T-helper 2 cell treated with Interferon-gamma antibody and Interleukin-4, amounts not matched to agents 5 μg/mL and 100 μg/mL, for 36 hours (primary cell): ENCODE measurements at places on chromosomes 3 and 15.

DNA sequence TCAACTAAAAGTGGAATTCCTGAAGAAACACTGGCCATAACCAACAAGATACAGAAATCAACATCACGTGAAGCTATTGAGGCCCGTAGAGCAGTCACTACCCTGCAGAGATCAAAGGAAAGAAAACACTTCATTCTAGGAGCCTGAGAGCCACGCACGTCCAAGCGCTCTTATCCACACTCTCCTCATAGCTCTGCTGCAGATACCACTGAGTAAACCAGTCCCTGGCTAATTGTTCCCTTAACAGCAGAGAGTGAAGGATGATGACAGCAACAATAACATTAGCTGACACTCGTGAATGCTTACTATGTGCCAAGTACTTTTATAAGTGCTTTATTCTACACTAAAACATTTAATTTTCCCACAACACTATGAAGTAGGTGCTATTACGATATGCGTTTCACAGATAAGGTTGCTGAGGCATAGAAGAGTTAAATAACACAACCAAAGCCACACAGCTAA lies 271.0 kb upstream of the GADL1 start:
- DNase-seq = no peak

GRCh38 chr15:81376231-81376630 lies 2.2 kb upstream of the TMC3 start:
- no peak for DNase-seq

DNA sequence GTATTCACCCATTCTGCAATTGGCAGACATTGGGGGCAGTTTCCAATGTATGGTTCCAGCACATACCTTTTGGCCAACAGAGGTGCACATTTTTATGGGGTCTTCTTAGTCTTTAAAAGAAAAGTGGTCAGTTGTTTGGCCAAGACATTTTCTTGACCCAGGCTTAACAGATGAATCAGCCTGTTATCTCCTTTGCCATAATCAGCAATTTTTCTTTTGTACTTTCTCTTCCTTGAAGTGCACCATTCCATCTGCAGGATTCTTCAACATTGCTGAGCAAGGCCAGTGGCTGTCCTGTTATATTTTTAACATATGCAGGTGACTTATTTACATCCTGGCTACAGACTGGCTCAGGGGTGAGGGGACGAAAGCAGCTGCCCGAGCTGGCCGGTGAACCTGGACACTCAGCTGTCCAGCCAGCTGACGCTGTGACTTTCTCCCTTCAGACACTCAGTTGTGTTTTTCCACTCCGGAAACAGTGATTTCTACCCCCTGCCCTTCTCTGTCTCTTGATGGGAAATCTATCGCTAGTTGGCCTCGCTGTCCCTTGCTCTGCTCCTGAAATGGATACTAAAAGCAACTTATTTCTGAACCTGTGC lies 96.5 kb upstream of the TNFAIP8L3 start:
- no peak for DNase-seq

DNA sequence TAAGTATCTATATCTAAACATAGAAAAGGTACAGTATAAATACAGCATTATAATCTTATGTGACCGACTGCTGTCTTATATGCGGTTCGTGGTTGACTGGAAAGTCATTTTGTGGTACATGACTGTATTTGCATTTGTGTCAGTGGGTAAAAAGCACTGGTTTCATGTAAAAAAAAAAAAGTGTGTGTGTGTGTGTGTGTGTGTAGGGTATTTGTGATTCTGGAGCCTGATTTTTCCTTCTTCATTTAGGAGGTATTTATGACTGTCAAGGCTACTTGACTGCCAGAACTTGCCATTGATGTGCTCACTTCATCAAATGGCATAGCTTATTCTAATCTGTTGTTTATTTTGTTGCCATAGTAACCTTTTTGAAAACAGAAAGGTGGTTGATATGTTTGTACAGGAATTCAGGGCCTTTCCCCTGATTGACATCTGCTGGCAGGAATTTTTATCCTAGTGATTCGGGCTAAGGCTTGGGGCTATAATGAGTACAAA lies 63.2 kb downstream of the AKAP13 start:
- peak; percentile 52 for DNase-seq

DNA sequence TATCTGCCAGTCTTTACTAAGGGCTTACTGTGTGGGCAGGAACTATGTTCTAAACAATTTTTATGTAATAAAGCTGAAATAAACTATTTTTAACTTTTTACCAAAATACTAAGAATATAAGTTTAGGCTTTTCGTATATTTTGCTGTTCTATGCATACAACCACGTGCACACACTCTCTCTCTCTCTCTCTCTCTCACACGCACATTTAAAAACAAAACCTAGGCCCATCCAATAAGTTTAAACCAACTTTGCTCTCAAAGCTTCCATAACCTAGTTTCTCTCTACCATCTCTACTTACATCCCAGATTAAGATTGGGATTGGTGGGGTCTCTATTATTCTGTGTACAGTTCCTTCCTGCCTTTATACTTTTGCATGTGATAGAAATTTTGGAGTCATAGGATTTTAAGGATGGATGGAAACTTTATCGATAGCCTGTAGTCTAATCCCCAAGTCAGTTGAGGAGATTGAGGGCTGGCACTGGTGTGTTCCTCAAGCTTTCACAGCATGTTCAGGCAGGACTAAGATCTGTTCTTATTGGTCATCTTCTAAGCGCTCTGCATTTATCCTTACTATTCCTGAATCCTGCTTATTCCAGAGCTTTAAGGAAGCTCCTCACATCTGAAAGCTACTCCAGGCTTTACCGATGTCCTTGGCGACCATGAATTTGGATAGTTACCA lies 1.8 kb downstream of the GPR171 start:
- DNase-seq = no peak

GRCh38 chr3:123123716-123124616 lies 57.1 kb downstream of the PDIA5 start:
- no peak for DNase-seq

DNA sequence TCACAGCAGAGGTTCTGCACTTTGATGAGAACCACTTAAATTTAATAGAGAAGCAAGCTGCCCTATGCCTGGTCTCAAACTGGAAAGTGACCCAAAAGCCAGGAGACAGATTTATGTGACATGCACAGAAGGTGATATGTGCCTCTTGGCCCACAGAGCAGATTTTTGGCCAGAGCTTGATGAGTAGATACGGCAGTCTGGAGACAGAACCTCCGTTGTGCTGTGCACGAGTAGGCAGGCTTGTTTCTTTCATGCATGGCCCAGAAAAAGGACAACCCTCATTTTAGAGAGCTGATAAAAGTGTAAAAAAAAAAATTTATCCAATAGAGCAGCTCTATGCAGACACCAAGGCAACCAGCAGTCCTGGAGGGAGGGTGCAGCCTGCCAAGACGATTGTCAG lies 423.1 kb downstream of the CNTN6 start:
- no peak for DNase-seq

DNA sequence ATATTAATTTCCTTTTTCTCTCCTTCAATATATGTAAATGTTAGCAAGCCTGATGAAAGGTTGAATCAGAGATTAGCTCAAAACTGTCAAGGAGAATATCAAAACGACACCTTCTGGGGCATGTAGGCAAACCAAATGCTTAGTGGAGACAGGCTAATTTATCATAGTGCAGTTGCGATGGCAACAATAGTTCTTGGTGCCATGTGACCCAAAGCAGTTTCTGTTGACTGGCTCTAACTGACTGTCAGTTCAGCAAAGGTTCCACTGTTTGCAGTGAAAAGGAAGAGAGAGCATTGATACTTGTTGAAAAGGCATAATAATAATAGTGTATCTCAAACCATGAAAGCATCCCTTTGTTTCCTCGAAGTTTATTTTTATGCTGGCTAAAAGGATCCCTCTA lies 513.9 kb downstream of the NLGN1 start:
- no peak for DNase-seq

GRCh38 chr3:134317106-134317947 lies 56.9 kb downstream of the AMOTL2 start:
- no peak for DNase-seq

GRCh38 chr3:61250784-61251173 lies 473 bp downstream of the FHIT start:
- DNase-seq = peak; percentile 8

DNA sequence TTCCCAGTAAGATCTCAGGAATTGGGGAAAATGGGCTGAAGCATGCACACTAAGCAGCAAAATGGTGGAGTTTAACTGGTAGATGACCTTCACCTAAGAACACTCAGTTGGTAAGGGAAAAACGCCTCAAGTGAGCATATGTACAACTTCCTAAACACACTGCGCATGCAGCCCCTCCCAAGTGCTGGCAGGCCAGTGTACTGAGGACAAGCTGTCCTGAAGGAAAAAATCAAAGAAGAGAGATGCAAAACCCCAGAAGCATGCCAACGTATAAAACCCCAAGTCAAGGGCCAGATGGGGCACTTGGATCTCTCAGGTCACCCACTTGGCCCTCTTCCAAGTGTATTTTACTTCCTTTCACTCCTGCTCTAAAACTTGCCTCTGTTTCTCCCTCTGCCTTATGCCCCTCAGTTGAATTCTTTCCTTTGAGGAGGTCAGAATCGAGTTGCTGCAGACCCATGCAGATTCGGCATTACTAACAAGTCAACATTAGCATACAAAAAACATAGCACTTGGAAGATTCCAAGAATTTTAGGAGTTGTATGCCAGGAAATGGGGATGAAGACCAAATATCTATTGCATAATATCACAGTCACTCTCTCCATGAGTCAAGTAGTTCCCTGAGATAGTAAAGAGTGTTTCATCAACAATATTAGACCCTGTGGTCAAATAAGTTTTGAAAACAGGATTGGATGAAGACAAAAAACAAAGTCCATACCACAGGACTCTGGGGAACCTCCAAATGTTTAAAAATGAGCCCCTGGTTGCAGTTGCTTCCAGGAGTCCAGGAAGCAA lies 10.8 kb upstream of the FYCO1 start:
- DNase-seq = no peak

GRCh38 chr3:36257158-36257852 lies 123.0 kb upstream of the STAC start:
- no peak for DNase-seq

- DNase-seq = no peak
Observed at GRCh38 chr3:155491696-155492095, 198.2 kb upstream of the STRIT1 start.

GRCh38 chr3:35498506-35499210 lies 140.7 kb upstream of the ARPP21 start:
- no peak for DNase-seq

- no peak for DNase-seq
Observed at GRCh38 chr3:73491287-73491662, 133.5 kb downstream of the PDZRN3 start.

DNA sequence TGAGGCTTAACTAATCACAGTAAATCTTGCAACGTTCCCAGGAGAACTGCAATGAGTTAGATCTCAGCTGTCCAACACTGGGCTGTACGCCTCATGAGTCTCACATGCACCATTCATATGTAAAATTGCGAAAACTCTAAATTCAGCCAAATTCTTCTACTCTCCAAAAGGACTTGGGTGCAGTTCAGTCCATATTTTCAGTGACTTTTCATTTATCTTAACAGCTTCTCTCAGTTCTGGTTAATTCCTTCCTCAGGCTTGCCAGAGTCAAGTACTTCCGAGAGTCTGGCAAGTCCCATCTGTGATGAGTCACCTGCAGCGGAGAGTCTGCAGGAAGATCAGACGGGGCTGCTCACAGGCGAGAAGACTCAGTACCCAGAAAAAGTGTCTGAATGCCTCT lies 11.5 kb downstream of the CCDC80 start:
- no peak for DNase-seq

DNA sequence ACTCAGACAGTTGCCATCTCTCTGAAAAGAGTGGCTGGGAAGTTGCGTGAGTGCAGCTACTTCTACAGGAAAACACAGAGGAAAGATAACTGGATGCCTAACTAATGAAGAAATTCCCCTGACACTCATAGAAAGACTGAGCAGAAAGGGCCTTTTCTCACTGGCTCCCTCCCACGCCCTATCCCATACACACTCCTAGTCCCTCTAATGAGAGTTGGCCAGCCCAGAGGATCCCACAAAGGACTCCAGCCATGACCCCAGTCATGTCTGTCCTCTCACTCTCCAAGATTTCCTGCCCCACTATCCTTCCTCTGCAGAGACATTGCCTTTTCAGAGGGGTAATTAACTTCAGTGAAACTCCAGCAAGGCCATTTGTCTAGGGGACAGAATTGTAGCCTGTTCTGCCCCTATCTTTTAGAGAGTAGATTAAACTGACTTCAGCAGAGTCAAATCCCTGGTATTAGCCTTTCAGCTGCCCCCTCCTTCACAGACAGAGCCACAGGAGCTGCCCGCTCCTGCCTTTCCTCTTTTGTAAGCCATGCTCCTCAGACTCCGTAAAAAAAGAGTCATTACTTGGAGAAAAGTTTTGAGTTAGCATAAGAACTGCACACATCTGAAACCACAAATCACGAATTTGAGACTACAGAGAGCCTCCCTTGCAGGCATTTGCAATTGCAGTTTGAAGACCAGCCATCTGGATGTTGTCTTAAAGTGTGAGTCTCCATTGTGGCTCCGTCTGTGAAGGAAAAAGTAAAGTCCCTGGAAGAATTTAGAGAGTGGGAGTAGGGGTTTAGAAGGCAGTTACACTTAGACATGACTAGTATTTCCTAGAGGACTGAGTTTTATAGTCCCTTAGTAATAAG lies 129.1 kb upstream of the SEMA6D start:
- no peak for DNase-seq

DNA sequence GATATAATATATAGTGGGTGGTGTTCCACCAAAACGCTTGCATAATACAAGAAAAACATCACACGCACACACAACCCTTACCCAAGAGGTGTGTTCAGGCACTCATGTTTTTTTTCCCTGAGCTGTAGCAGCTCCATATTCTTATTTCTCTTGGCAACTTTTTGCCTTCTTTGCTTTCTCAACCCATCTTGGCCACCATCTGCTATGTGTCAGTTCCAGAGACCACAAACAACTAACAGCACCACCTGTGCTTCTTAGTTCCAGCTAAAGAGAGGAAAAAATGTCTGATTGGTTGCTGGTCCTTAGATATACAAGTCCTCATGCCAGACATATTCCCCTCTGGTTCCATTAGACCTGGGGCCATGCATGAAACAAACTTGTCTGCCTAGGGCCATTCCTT lies 11.9 kb downstream of the ACTC1 start:
- no peak for DNase-seq

DNA sequence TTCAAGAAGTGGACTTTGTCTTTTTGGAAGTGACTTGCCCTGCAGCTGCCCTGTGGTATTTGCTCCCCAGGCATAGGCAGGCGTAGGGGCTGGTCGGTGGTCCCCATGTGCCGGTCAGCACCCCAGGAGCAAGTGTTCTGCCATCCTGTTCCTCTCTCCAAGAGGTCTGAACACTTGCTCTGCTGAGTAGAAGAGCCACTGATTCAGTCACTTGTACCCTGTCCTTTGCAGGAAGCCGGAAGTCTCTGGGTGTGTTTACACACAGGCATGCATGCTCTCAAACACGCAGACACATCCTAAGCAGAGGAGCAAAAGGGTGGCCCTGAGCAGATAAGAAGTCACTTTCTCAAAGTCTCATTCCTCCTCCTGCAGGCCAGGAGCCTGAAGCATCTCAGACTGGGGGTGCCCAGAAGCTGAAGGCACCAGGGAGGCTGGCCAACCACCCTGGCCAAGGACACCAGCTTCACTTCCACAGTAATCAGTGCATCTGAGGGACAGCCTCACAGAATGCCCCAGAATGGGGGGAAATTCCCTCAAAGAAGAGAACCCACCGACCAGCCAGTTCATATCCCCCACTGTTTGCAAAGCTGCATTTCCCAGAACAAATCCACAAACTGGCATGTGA lies 88.7 kb upstream of the POMGNT2 start:
- DNase-seq = peak; percentile 14
